ENCODE measurements at places on chromosomes 13 and 19.
A peak's percentile ranks its signal among the peaks of the same experiment; 100 is the strongest.

- DNase-seq, result no peak
Observed at GRCh38 chr13:26629260-26629825, 71.9 kb downstream of the WASF3 start.

DNA sequence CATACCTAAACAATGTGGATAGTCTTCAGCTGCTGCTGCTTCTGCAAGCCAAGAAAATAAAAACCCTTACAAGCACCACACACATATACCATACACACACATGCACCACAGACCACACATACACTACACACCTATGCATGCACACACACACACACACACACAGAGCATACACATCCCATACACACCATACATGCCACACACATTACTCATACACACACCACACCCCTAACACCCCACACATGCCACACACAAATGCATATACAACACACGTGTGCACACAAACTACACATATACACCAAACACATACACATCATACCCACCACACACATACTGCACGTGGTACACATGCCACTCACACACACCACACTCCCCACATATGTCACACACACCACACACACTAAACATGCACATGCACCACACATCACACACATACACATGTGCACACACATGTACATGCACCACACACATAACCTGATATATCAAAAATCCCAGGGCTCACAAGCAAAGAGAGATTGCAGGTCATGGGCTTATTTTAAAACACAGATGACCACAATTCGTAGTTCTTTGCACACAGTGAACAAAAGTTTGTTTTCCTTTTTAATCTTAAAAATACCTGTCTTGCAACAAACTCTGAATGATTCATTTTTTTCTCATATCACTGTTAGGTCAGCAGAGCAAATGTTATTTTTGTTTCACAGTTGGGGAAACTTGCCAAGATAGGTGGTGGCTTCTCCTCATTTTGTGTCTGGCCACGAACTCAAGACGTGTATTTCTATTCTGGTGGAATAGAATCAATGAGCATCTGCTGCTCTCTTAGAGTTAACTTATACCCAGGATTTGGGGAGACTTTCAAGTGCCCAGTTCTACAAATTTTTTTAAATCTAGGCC is 456.6 kb downstream of the FGF9 start:
- no peak for DNase-seq

GRCh38 chr13:50932091-50932490 is 22.5 kb downstream of the RNASEH2B start:
- DNase-seq, result no peak

DNA sequence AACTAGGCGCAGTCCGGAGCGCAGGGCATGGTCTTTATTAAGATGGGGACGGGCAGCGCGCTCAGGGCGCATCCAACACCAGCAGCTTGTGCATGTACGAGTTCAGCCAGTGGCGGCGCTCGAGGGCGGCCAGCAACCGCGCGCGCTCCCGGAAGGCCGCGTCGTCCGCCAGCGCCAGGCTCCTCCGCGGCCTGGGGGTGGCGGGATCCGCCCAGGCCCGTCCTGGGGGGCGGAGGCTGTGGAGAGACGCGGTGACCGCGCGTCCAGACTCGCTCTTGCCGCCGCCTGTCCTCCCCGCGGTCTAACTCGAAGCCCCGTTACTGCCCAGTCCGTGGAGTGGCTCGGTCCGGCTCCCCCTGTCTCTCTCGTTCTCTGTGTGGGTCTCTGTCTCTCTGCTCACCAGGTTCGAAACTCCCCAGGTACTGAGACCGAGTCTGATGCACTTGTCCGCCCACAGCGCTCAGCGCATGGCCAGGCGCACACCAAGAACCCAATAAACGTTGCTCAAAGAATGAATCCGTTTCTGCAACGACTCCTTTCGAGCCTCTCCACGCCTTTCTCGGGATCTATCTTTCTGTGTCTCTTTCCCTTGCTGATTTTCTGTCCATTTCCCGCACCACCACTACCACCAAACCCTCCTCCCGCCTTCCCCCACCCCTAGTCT is 702 bp downstream of the PTH2 start:
- no peak for DNase-seq

- DNase-seq, result no peak
Observed at GRCh38 chr19:3673506-3674439, 26.5 kb downstream of the PIP5K1C start.

DNA sequence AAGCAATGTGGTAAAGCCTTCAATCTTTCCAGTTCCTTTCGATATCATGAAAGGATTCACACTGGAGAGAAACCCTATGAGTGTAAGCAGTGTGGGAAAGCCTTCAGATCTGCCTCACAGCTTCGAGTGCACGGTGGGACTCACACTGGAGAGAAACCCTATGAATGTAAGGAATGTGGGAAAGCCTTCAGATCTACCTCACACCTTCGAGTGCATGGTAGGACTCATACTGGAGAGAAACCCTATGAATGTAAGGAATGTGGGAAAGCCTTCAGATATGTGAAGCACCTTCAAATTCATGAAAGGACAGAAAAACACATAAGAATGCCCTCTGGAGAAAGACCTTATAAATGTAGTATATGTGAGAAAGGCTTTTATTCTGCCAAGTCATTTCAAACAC is 15.6 kb upstream of the ZNF763 start:
- DNase-seq, result no peak

DNA sequence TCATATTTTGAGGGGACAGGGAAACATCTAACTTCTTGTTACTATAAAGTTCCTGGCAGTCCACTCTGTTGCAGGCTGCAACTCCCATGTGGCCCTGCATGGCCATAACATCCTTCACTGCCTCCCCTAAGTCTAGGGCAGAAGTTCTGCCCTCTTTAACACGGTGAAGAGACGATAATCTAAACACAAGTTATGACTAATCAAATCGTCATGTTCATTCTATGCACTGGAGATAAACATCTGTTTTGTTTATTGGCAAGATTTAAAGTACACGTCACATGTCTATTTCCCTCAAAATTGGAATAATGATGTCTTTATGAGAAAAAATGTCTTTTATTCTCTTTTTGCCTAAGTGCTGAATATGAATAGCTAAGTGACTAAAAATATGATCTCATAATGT is 1629.4 kb downstream of the PCDH9 start:
- no peak for DNase-seq

GRCh38 chr19:45251452-45252354 is 632 bp downstream of the MARK4 start:
- no peak for DNase-seq

GRCh38 chr13:40439928-40440327 is 226.5 kb downstream of the FOXO1 start:
- no peak for DNase-seq

DNA sequence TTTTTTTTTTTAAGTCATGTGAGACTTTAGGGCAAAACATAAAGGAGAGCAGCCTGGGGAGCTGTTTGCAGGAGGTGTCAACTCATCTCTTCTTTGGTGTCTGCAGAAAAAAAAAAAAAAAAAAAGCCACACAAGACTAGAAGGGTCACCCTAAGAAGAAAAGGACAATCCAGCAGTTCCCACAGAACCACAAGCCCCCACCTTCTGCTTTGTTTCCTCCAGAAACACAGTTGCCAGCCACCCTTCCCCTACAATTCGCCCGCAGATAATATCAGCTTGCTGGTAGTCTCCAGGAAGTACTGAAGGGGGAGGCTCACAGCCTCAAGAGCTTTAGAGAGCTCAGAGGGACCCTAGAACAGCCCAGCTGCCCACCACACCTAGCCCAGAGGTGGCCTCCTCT is 22.3 kb upstream of the ZBTB7A start:
- DNase-seq, result no peak

GRCh38 chr19:11699931-11700794 is 38.6 kb downstream of the ZNF823 start:
- no peak for DNase-seq

DNA sequence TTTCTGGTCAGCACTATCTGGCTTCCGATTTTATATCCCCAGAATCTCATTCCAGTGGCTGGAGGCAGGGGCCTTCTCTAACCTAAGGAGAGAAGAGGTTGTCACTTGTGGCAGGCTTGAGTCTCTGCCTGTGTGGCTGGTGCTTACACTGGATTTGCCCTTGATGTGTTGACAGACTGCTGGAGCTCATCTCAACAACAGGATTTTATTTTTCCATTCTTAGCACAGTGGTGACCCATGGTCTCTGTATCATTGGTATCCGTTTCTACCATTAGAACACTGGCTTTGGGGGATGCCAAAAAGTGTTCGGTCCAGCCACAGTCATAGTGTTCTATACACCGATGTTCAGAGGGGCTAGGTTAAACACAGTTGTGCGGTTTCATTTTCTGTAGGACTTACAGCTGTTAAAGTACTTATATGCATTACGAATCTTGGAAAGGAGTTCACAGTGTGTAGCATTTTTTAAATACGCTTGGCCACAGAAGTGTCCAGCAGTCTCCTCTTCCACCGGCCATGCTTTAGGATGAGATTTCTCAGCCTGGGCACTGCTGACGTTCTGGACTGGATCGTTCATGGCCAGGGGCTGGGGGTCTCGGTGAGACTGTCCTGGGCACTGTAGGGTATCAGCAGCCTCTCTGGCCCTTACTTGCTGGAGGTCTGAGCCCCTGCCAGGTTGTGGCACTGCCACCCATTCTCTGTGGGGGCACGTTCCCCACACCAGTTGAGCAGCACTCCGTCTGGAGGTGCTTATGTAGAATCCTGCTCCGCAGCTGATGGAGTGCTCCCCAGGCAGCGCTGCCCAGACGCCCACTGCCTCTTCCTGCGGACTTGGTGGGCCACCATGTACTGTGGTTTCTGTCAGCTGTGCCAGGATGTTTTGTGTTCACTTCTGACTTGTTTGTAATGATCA is 41.4 kb upstream of the TEX29 start:
- no peak for DNase-seq

GRCh38 chr13:51125495-51126226 is 14.6 kb upstream of the C13orf42 start:
- DNase-seq, result peak; percentile 62

DNA sequence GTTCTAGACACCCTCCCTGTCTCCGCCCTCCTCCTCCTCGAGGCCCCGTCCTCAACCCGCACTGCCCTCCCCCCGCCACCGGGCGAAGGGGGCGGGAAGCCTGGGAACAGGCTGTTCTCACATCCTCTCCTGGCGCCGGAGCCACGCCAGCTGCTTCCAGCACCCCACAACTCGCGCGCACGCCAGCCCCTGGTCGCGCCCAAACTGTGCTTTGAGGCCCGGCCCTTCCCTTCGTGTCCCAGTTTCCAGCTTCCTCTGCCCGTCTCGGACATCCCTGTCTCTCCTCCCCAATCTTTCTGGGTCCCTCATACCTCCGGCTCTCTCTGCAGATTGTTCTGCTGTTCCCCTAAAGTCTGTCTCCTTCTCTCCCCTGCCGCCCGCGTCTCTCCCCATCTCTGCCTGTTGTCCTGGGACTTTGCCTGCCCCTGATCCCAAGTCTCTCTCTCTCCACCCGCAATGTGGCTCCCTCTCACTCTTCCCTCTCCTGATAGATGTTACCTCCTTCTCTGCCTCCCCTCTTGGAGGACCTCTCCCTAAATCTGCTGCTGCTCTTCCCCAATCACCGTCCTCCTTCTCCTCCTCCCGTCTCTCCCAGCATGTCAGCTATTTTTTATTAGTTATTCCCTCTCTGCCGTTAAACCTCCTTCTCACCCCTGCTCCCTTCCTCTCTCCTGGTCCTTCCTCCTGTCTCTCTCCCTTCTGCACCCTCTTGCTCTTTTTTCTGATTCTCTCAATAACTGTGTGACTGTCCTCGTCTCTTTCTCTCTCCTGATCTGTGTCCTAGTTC is 14.2 kb downstream of the DPF1 start:
- peak; percentile 89 for DNase-seq

GRCh38 chr13:109256866-109257760 is 529.3 kb downstream of the IRS2 start:
- DNase-seq, result no peak

- DNase-seq, result no peak
Observed at GRCh38 chr19:22606212-22606553, 27.9 kb upstream of the ZNF492 start.

- DNase-seq, result no peak
Observed at GRCh38 chr13:108835083-108835482, 205.7 kb downstream of the MYO16 start.

- DNase-seq, result no peak
Observed at GRCh38 chr13:85420136-85420535, 379.1 kb downstream of the SLITRK6 start.

DNA sequence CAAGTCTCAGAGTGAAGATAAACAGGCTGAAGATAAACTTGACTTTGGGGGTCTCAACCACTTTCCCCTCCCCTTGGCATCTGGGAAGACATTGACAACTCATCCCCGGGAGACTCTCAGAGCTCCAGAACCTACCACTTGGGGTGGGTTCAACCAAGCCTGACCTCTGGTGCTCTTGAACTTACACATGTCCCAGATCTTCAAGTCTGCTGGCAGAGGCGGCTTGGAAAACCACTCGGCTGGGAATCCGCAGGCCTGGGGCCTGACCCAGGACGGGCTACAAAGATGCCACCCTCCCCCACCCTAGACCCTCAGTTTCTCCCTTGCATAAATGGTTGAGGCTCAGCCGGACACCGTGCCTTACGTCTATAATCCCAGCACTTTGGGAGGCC is 512 bp downstream of the LRRC8E start:
- DNase-seq, result no peak

DNA sequence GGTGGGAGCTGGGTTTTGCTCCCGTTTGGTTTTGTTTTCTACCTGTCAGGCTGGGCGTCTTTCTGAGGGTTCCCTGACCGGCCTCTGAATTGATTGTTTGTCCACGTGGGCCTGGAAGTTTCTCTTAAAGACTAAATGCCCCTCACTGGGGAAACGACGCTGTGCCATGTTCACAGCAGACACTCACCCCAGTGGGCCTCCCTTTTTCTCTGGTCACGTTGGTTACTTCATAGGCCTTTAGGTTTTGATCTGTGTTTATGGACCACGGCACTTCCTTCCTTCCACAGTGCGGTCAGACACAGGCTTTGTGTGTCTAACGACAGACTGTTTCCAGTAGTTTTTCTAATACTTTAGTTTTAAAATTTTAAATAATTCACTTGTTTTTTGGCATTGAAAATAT is 20.1 kb upstream of the NDUFS7 start:
- no peak for DNase-seq

DNA sequence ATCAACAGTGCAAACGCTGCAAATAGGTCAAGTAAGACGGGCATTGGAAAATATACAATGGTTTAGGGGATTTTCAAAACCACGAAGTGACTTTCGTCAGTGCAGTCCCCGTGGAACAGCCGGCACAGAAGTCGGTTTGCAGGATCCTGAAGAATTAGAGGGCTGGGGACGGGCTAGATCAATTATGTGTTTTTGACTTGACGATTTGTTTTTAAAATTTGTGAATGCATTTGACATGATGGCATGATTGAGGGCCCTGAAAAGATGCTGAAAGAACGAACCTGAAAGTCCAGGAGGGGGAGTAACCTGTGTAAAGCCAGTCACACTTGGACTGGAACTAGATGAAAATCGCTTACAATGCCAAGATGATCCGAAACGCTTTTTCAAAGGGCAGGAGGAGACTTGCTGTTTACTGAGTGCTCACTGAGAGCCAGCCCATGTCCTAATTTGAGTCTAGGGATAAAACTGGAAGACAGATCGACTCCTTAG is 8.9 kb upstream of the DGKH start:
- DNase-seq, result no peak

GRCh38 chr19:812747-813218 is 9.0 kb downstream of the PLPPR3 start:
- DNase-seq, result no peak

GRCh38 chr19:57421037-57421436 is 10.1 kb downstream of the ZNF17 start:
- no peak for DNase-seq

Data from heart left ventricle (tissue), 16 donors.